ENCODE measurements at places on chromosomes 12 and 14.

GRCh38 chr12:62789851-62790250 lies 145.1 kb downstream of the PPM1H start:
- DNase-seq = no peak

GRCh38 chr12:124727264-124727800 lies 136.3 kb downstream of the SCARB1 start:
- DNase-seq = peak; percentile 69

DNA sequence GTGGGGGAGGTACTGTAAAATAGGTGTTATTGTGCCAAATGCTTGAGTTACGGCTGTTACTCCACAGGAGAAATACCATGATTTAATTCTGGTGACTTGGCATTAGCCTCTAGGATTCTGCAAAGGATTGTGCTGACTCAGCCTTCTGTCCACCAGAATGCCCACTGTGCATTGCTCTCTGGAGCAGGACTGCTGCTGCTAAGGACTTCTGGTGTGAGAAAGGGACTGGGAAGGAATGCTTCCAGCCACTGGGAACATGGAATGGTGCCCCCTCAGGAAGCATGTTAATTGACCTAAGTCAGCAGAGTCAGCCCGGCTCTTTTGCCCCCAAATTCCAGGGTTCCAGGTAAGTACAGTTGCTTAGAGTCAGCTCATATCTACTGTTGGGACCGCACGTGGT lies 32.9 kb downstream of the ZFHX2 start:
- no peak for DNase-seq

DNA sequence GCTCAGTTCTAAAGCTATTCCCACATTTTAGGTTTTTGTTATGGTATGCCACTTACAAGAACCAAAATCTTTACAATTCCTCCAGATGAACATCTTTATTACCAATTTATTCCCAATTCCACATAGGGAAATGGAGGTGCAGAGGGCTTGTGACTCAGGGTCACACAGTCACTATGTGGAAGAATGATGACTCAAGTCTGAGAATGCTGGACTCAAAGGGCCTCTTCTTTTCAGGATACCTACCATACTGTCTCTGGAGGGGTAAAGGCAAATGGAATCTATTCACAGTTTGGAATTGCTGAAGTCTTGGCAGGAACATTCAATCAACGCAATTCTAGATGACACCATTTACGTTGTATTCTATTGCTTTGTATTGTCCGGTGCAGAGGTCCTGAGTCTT lies 48.2 kb upstream of the MANSC4 start:
- no peak for DNase-seq

DNA sequence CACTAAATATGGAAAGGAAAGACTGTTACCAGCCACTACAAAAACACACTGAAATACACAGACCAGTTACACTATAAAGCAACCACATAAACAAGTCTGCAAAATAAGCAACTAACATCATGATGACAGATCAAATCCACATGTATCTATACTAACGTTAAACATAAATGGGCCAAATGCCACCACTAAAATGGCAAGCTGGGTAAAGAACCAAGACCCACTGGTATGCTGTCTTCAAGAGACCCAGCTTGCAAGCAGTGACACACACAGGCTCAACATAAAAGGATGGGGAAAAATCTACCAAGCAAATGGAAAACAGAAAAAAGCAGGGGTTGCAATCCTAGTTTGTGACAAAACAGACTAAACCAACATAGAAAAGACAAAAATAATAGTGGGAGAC lies 260.9 kb upstream of the SSTR1 start:
- no peak for DNase-seq

DNA sequence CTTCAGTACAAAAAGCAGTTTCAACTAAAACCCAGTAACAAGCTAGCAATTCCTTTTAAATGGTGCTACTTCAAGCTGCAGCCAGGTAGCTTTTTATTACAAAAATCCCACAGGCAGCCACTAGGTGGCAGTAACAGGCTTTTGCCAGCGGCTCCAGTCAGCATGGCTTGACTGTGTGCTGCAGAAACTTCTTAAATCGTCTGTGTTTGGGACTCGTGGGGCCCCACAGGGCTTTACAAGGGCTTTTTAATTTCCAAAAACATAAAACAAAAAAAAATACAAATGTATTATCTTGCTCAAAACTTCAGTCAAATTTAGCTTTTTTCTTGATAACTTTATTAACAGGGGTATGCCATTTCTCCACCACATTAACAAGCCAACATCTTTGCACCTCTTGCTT lies 3.6 kb upstream of the CLEC4E start:
- DNase-seq = peak; percentile 75

- no peak for DNase-seq
Observed at GRCh38 chr12:19922717-19923116, 445.6 kb upstream of the PDE3A start.
